Glutamatergic neuron (in vitro differentiated cells): ENCODE measurements at places on chromosomes 2 and 18. TPM values are rescaled to one million over a fixed set of nuclear protein-coding genes. Genes with fewer than 3 reads are reported as not detected.

GRCh38 chr2:3041246-3041645 lies 336.4 kb downstream of the EIPR1 start:
- H3K4me3 ChIP-seq = peak overlapping the region; percentile 34
- H3K27me3 ChIP-seq = peaks cover 16% of the 10 kb centered on the region
- H3K27ac ChIP-seq = peak overlapping the region; percentile 19
- DNase-seq = no peak
- peaks cover 26% of the 10 kb centered on the region for H3K4me1 ChIP-seq

- H3K4me3 ChIP-seq = no peak overlapping the region
- DNase-seq = no peak
- peaks cover 12% of the 10 kb centered on the region for H3K36me3 ChIP-seq
- peak overlapping the region; percentile 28 for H3K27ac ChIP-seq
These were observed 259.2 kb downstream of the NDUFA10 start for GRCh38 chr2:239765911-239766310.

DNA sequence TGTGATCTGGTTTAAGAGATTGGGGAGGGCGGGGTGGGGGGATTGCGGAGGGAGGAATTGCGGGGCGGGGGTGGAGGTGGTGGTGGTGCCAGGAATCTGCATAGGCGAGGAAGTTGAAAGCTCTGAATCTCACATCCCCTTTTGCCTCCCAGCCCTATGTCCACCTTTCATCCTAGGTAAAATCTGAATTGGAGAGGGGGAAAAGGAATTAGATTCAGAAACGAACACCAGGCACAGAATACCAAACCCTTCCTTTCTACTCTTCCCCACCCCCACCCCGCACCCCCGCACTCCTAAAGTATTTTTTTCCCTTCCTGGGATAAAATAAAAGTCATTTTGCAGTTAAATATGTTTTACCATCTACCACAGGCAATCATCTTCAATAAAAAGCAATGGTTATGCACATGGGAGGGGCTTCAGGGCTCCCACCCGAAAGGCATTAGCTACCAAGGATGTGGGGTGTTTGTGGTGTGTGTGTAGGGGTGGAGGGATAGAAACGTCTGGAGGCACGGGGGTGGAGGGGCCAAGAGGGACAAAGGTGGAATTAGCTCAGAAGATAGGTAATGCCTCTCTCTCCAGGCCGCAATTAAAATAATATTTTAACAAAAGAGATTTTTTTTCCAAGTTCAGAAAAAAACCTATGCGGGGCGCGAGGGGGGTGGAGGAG lies 1.8 kb downstream of the IGFBP5 start:
- H3K4me3 ChIP-seq = peak overlapping the region; percentile 96
- H3K27ac ChIP-seq = no peak overlapping the region
- H3K36me3 ChIP-seq = no peaks in the 10 kb centered on the region
- peaks cover 30% of the 10 kb centered on the region for H3K4me1 ChIP-seq
- DNase-seq = no peak

- peaks cover 3% of the 10 kb centered on the region for H3K27me3 ChIP-seq
- no peak overlapping the region for H3K4me3 ChIP-seq
- DNase-seq = no peak
- H3K27ac ChIP-seq = no peak overlapping the region
- H3K36me3 ChIP-seq = peaks cover 6% of the 10 kb centered on the region
- peaks cover 16% of the 10 kb centered on the region for H3K4me1 ChIP-seq
These were observed 2.3 kb downstream of the STPG4 start for GRCh38 chr2:47152803-47153202.

- peaks cover 49% of the 10 kb centered on the region for H3K4me1 ChIP-seq
- H3K4me3 ChIP-seq = no peak overlapping the region
- H3K27ac ChIP-seq = no peak overlapping the region
- peaks cover 10% of the 10 kb centered on the region for H3K27me3 ChIP-seq
- no peak for DNase-seq
These were observed 25.0 kb downstream of the CRACDL start for GRCh38 chr2:98911126-98911375.

- H3K4me3 ChIP-seq = no peak overlapping the region
- H3K36me3 ChIP-seq = peaks cover 7% of the 10 kb centered on the region
- DNase-seq = no peak
These were observed 193.3 kb downstream of the ANKRD30B start for GRCh38 chr18:14941256-14941655.

GRCh38 chr2:64284751-64285150 lies 140.5 kb upstream of the PELI1 start:
- H3K4me1 ChIP-seq = peaks cover 10% of the 10 kb centered on the region
- no peak overlapping the region for H3K4me3 ChIP-seq
- peaks cover 2% of the 10 kb centered on the region for H3K27me3 ChIP-seq
- no peak overlapping the region for H3K27ac ChIP-seq
- no peaks in the 10 kb centered on the region for H3K36me3 ChIP-seq

- H3K4me1 ChIP-seq = peaks cover 7% of the 10 kb centered on the region
- H3K36me3 ChIP-seq = no peaks in the 10 kb centered on the region
- peak overlapping the region; percentile 80 for H3K4me3 ChIP-seq
- H3K27me3 ChIP-seq = peaks cover 2% of the 10 kb centered on the region
- H3K27ac ChIP-seq = no peak overlapping the region
These were observed 1.3 kb downstream of the MRPL33 start for GRCh38 chr2:27772804-27773203.

DNA sequence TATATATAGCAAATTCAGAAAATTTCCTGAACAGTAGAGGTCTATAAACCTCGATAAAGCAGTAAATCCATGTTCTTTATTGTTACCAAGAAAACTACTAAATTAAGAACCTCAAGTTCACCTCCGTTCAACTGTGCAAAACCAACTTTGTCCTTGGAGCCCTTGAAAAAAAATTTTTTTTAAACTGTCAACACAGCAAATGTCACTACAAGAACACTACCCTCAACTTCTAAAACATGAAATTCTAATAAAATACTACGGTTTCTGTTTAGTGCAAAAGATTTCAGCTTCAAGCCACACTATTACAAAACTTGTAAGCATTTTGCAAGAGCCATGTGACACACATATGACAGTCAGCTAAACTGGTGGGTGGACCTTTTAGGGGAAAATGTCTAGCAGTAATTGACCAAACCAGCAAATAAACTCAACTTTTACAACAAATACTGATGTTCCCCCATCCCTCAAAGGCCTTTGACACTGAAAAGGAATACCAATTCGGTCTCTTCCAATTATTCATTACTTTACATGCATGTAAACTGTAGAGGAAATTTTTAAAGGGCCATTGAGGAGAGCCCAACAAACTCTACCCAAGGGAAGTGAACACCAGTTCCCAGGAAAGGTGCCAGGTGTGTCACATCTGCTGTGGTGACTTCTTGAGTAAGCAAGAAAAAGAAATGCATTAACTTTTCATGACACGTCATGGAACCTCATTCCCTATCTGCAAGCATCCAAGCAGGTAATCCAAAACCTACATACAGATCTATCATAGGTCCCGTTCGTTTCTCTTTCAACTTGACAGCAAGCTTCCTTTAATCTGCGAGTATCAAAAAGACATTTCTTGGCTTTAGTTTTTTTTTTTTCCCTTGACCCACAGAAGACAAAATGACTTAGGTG lies 1.4 kb downstream of the RAB1A start:
- H3K36me3 ChIP-seq = no peaks in the 10 kb centered on the region
- H3K27ac ChIP-seq = peak overlapping the region; percentile 98
- peaks cover 12% of the 10 kb centered on the region for H3K4me1 ChIP-seq
- peak overlapping the region; percentile 88 for H3K4me3 ChIP-seq

GRCh38 chr2:112217854-112218253 lies 37.0 kb downstream of the ZC3H8 start:
- H3K27ac ChIP-seq = no peak overlapping the region
- H3K27me3 ChIP-seq = no peaks in the 10 kb centered on the region
- H3K4me3 ChIP-seq = no peak overlapping the region
- H3K36me3 ChIP-seq = peaks cover 19% of the 10 kb centered on the region
- no peaks in the 10 kb centered on the region for H3K4me1 ChIP-seq

DNA sequence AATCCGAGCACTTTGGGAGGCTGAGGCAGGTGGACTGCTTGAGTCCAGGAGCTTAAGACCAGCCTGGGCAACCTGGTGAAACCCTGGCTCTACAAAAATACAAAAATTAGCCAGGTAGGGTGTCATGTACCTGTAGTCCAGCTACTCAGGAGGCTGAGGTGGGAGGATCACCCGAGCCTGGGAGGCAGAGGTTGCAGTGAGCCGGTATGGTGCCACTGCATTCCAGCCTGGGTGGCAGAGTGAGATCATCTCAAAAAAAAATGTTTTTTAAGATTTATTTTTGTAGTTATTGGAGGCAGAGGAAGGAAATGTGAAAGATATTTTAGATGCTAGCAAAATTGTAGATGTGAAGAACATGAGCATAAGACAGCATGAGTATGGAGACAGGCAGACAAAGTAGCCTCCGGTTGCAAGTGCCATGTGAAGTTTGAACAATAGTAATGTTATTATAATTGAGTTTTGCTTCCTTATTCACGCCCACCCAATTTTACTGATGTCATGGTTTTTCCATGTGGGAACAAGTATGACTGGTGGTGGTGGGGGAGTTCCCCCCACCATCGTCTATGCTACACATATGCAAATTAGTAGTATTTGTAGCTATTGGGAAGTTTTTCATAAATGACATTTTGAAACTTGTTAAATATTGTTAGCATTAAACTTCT lies 18.0 kb downstream of the REL start:
- no peaks in the 10 kb centered on the region for H3K4me1 ChIP-seq
- H3K27ac ChIP-seq = no peak overlapping the region
- DNase-seq = no peak
- no peaks in the 10 kb centered on the region for H3K36me3 ChIP-seq
- no peaks in the 10 kb centered on the region for H3K27me3 ChIP-seq
- H3K4me3 ChIP-seq = no peak overlapping the region

GRCh38 chr2:133416736-133417135 lies 151.5 kb downstream of the NCKAP5 start:
- H3K27ac ChIP-seq = no peak overlapping the region
- H3K4me3 ChIP-seq = no peak overlapping the region

DNA sequence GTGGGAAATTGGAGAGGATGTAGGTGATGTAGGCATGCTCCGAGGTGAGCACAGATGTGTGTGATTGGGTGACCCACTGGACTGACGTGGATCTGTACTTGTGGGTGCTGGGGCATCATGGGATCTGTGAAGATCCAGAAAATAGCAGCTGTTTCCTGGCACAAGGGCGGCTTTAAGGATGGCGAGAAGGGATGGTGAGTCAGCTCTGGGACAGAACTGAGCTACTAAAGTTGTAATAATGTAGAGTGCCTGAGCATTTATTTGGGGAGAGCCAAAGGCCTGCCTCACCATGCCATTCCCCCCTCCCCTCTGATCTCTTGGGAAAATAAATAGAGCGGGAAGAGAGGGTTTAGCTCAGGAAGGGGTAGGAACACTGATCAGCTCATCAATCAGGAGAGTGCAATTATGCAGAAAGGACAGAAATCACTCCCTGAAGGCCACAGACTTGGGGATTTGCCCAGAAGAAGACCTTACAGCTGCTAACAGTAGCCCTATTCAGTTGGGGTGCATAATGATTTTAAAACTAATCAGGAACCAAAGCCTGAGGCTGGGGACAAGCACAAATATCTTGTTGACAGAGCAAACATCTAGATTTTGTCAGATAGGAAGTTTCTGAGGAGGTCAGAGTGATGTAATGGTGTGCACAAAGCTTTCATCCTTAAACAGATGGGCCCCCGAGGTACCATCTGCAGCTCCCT lies 30.3 kb downstream of the TANC1 start:
- peak overlapping the region; percentile 24 for H3K27ac ChIP-seq
- H3K27me3 ChIP-seq = no peaks in the 10 kb centered on the region
- H3K4me1 ChIP-seq = peaks cover 22% of the 10 kb centered on the region
- H3K4me3 ChIP-seq = no peak overlapping the region
- DNase-seq = no peak
- H3K36me3 ChIP-seq = no peaks in the 10 kb centered on the region

DNA sequence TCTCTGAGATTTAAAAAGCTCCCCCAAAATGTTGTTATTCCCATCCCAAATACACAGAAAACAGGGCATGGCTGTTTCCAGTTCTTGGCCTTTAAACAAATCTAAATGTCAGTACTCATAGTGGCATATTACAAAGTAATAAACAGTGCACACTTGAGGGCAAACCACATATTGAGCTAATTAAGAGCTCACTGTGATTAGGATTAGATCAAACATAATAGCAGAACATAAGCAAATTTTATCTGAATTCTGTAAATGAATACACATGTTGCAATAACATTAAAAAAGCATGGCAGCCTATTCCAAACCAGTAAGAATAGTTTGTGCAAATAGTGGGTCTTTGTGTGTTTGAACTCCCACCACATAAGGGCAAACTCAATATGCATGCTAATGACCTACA lies 66.7 kb downstream of the FAM228A start:
- DNase-seq = no peak
- no peak overlapping the region for H3K4me3 ChIP-seq
- H3K4me1 ChIP-seq = no peaks in the 10 kb centered on the region
- no peaks in the 10 kb centered on the region for H3K27me3 ChIP-seq

DNA sequence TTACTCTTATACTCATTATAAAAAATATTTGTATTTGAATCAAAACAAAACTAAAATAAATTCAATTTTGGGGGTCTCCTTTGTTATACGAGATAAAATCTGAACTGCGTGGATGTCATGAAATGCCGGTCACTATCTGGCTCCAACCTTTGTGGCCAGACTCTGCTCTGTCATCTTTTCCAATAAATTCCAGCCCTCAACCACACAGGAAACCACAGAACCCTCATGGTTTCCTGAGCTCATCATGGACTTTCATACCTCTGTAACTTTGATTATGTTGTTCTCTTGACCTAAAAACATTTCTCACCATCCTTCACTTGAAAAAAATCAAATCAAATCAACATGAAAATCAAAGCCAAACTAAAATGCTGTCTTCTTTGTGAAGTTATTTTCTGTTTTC lies 724.7 kb downstream of the METTL4 start:
- no peaks in the 10 kb centered on the region for H3K36me3 ChIP-seq
- no peaks in the 10 kb centered on the region for H3K27me3 ChIP-seq
- H3K27ac ChIP-seq = no peak overlapping the region
- no peaks in the 10 kb centered on the region for H3K4me1 ChIP-seq

DNA sequence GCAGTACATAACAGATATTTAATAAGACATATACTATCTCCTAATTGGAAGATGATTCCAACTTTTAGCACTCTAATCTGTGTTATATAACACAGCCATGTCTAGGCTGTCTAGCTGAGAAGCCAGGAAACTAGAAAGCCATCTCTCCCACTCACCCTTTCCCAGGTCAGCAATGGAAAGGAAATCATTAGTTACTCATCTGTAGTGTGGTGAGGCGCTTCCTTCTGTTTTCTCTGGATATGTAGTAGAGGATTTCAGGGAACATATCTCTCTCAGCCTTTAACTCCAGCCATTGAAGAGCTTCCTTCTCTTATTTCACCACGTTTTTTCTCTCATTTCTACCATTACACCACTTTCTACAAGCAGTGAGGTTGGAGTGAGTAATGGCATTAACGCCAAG lies 19.4 kb downstream of the RBBP8 start:
- H3K4me1 ChIP-seq = no peaks in the 10 kb centered on the region
- no peak overlapping the region for H3K27ac ChIP-seq
- H3K27me3 ChIP-seq = no peaks in the 10 kb centered on the region
- H3K4me3 ChIP-seq = no peak overlapping the region

- no peak overlapping the region for H3K27ac ChIP-seq
- peaks cover 5% of the 10 kb centered on the region for H3K27me3 ChIP-seq
- no peak overlapping the region for H3K4me3 ChIP-seq
- no peak for DNase-seq
These were observed 34.9 kb downstream of the SMAD7 start for GRCh38 chr18:48915626-48916425.

GRCh38 chr2:20146401-20146800 lies 78.5 kb downstream of the SDC1 start:
- H3K4me1 ChIP-seq = peaks cover 26% of the 10 kb centered on the region
- no peaks in the 10 kb centered on the region for H3K36me3 ChIP-seq
- no peak for DNase-seq
- H3K4me3 ChIP-seq = no peak overlapping the region
- peaks cover 5% of the 10 kb centered on the region for H3K27me3 ChIP-seq

SCN2A gene
- total RNA-seq = 0.39 TPM

DIPK1C gene
- not detected for total RNA-seq

FBLN7 gene
- total RNA-seq = 0.20 TPM

LIMS4 gene
- total RNA-seq = 0.47 TPM

APCDD1 gene
- 171 TPM for total RNA-seq

DSG4 gene
- total RNA-seq = not detected

CREG2 gene
- 1.3 TPM for total RNA-seq

SLC38A11 gene
- total RNA-seq = not detected

REG3G gene
- total RNA-seq = not detected

CD207 gene
- total RNA-seq = 0.51 TPM
